Astrocyte (in vitro differentiated cells and primary cell): ENCODE measurements at places on chromosomes 2 and 18.

- no peak for DNase-seq
Measured at GRCh38 chr2:215882689-215883088, 130.7 kb downstream of the MREG start.

DNA sequence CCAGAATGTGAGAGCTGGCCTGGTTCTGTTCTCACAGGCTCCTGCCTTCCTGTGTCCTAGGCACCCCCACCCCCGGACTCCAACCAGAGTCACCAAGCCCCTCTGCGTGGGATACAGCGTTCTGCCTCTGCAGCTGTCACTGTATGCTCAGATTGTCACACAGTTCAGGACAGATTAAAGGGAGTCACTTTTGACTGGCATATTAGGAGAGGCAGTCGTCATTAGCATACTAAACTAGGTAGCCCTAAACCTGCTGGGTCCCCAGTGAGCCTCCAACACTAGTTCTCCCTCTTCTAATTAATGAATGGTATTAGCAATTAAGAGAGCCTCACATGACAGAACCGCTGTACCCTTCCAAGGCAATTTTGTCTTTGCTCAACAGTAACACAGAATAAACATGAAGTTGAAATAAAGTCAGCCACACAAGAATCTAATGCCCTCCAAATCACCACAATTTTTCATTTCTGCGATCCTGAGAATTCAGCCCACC lies 340.2 kb downstream of the CMPK2 start:
- no peak for DNase-seq

GRCh38 chr2:170733798-170734600 lies 18.9 kb downstream of the SP5 start:
- no peak for DNase-seq

GRCh38 chr18:22505141-22505591 lies 87.5 kb upstream of the CTAGE1 start:
- DNase-seq, result peak; percentile 27

DNA sequence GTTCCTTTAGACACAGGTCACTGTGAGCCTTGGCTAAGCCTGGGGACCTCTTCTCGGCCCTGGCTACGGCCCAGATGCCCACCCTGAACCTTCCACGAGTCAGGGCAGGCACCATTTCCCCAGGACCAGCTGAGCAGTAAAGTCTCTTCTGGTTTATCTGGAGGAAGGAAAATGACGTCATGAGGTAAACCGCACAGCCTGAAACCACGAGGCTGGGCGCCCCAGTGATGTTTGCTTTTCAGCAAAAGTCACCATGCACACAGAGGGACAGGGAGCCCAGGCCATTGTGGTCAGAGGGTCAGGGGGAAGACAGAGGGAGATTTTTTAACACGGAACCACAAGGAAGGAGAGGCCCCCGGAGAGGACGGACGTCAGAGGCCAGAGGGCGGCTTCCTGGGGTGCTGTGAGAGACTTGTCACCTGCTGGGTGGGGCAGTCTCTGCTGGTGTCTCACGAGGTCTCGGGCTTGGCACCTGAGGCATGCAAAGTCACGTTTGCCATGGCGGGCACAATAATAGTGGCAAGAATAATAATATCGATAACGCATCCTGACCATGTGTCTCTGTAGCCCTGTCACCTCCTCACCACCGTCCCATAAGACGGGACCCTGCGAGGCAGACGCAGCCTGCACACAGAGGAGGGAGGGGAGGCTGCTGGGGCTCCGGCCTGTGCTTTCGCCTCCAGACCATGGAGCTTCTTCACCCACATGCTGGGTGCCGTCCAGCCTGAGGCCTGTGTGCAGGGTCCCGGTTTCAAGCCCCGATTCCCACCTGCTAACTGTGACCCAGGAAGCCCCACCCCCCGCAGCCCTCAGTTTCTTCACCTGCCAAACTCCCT lies 33.2 kb upstream of the FOSL2 start:
- DNase-seq, result peak; percentile 78

DNA sequence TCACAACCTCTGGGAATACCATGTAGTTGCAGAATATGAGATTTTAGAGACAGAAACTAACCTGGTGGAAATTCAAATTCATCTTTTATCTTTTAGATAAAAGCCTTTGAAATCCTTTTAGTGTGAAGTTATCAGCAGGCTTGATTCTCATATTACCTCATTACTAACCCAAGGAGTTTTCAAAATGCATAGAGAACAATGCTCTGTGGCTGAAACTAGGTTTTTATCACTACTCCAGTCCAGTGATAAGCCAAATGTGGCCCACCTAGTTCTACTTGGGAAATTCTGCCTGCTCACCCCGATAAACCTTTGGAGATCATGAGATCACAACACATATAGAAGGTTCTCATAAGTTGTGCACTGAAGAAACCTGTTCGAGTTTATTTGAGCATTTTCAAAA lies 121.7 kb downstream of the MMADHC start:
- DNase-seq, result no peak

DNA sequence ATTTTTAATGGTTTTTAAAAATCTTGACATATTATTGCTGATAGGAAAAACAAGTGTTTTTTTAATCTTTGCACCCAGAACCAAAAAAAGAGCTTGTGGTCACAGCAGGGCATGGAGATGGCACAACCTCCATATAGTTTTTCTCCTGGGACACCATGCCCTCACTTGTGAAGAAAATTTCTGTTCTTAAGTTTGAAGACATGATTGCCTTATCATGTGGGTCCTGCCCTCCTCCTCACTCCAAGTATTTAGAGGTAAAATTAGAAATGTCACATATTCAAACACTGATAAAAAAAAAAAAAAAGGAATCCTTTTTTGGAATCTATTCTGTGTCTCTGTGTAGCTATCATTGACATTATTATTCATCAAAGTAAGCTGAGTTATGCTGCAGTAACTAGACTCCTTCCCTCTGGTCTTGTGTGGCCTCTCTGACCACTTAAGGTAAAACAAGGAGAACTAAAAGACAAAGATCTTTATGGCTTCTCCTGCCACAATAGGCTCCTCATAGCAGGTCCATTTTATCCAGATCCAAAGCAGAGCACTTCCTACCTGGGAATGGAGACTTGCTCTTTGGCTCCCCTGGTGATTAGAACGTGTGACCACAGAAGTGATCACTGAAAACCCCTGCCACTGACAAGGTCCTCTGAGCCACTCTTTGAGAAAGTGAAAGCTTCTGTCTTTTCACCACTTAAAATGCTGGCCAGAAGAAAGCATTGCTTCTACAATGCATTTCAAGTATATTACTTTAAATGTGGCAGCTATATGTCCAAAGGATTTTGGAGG lies 19.8 kb downstream of the ADD2 start:
- no peak for DNase-seq

DNA sequence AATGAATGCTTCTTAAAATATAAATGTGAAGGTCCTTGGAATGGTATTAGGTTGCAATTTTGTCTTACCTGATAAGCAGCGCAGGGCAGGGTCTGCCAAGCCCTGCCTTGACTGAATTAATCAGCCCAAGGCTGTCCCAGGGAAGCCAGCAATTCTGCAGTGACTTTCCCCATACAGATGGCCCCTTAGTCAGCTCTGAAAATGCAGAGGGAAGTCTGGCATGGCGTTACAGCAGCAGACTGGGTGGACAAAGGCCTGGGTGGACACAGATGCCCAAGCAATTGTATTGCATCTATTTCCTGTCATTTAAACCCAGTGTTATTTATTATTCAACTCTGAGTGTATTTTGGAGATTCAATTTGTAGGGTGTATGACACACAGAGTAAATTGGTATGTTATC lies 56.6 kb upstream of the NOL4 start:
- no peak for DNase-seq

DNA sequence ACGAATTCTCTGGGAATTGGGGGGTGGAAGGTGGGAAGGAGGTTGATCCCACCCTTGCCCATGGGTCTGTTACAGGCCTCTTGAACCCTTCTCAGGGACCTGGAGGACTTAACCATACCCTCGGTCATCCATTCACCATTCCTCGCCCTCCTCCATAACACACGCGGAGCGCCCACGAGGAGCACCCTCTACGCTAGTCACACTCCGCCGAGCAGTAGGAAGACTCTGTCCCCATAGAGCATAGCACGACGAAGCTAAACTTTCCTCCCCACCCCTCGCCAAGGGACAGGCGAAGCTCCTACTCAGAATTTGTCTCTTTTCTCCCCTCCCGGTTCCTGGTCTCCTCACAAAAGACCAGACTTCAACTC lies 611 bp upstream of the ITSN2 start:
- DNase-seq, result no peak

GRCh38 chr2:218957671-218958070 lies 1.8 kb upstream of the CDK5R2 start:
- no peak for DNase-seq

DNA sequence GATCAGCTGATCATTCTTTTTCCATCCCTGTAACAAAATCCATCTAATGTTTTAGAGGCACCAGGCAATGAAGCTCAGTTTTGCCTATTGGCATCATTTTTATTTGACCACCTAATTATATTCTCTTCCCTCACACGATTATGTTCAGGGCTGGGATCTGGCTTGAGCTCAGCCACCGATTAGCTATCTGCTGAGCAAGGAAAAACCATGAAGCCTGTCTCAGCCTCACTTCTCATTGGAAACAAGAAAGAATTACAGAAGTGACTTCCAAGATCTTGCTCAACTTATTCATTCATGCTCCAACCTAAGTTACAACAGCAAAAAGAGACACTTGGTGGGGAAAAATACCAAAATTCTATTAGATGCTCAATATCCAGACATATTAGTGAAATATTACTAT lies 139.0 kb upstream of the SH3BP4 start:
- DNase-seq, result no peak

DNA sequence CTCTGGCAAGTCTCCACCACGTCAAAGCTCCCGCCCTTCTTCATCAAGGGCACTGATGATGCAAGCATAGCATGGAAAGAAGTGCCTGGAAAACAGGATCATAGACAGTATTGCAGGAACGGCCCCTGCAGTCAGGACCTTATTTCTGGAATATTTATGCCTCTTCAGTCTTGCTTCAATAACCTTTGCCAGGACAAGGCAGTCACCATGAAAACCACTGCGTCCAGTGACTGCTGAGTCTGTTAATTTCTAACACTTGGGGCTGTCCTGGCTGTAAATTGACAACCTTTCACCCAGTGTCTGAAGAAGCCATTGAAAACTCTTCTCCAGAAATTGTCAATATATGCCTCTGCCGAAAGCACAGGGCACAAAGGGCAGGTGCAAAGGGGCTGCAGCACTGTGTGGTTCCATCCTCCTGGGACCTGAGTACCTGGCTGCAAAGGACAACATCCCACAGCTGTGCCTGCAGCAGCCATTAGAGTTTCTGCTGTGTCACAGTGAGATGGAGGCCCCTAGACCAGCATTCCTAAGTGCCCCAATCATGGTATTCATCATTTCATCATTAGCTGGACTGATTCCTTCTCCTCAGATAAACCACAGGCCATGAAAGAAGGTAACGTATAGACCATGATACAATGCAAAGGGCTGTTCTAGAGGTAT lies 819.6 kb downstream of the RNF144A start:
- peak; percentile 16 for DNase-seq

DNA sequence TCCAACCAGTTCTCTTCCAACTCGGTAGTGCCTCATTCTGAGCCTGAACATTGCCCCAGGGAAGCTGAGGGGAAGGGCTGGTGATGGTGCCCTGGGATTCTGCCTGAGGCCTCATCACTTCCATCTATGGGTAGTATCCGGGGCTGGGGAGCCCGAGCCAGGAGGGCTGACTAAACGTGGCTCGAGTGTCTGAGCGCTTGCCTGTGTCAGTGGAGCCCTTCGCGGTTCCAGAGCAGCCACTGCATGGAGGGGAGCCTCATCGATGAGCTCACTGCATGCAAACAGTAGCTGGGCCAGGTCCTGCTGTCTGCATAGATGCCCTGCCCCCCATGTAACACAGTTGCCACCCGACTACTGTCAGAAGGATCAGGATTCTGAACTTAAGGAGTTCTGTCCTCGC lies 129.3 kb downstream of the GLI2 start:
- peak; percentile 88 for DNase-seq

DNA sequence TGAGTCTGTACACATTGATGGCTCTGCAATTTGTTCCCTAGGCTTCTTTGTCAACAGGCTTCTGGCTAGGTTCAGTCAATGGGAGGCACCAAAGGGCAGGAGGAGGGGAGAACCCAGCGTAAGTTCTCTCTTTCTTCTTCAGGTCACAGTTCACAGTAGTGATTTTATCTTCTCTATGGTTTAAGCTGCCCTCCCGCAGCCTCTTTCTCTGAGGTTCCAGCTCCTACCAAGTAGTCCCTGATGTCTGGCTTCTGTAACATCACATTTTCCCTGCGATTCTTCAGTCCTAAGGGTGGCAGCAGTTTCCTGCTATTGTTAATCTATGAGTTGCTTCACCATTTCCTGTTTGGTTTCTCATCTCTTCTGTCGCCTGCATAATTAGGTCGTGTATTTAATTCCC lies 107.4 kb downstream of the CPO start:
- DNase-seq, result no peak

DNA sequence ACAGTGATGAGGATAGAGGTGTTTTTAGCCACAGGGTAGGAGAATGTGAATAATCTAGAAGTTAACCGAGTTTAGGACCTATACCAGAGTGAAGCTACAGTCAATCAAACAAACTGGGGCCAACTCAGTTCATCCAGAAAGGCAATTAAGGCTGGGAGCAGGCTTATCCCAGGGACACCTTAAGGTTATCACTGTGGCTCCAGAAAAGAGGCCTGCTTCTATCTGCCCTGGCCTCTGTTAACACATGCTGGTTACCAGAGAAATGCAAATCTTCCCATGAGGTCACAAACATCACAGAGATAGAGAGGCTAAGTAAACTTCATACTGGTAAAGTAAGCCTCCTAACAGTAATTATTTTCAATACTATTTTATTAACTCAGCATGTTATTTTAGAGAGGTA lies 93.2 kb upstream of the GRB14 start:
- no peak for DNase-seq

- DNase-seq, result no peak
Measured at GRCh38 chr2:29657674-29658073, 263.7 kb downstream of the ALK start.

DNA sequence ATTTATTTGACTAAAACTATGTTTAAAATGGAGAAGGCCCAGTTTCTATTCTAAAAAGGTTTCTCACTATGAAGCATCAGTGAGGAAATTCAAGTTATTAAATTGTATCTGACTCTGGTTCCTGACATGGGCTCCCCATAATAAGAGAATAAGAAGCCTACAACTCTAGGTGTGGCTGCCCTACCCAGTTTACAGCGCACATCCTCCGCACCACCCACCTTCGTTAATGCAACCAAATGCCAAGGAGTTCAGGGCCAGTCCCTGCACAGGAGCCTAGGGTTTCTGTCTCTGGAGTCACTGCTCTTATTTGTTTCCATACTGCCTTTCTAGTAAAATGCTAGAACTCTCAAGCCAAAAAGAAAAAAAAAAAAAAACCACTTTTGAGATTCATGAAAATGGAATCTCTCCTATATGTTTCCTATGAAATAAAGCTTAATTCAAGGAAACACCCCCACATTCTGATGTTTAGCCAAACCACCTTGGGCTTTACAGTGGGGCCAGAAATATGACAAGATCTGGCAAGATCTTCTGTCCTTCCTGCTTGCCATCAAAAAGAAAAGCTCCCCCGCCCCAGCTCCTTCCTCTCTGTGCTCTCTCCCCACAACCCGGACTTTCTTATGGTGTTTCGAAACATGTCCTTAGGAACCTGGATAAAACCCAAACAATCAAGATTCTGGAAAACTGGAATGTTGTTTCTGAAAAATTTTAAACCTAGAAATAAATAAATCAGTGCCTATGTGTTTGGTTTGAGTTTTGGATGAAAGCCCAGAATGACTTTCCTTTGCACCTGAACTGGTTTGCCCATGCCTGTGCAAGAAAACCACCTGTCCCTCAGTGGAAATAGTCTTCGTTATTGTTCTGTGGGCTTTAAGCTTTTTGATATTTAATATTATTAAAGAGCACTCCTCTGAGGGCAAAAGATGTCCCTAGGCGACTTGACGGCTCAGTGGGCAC lies 136.7 kb downstream of the SP3 start:
- peak; percentile 39 for DNase-seq
